H1 (cell line): ENCODE measurements at places on chromosomes 2 and 18.

GRCh38 chr2:33320573-33320972 lies 155.9 kb upstream of the RASGRP3 start:
- no peak for DNase-seq

DNA sequence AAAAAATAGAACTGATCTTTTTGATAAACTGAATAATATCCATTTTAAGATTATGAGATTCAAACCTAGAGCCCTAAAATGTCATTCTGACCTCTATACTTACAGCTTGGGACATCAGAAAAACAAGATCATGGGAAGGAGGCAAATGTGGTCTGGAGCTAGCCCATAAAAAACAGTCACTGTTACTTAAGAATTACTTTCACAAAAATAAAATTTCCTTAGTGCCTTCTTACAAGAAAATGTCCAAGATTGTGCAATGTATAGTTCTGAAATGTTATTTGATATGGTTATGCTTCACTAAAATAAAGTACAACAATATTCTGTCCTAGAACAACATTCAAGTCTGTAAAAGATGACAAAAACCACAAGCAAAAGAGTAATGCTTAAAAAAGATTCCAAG lies 247.6 kb downstream of the DYM start:
- no peak for DNase-seq

DNA sequence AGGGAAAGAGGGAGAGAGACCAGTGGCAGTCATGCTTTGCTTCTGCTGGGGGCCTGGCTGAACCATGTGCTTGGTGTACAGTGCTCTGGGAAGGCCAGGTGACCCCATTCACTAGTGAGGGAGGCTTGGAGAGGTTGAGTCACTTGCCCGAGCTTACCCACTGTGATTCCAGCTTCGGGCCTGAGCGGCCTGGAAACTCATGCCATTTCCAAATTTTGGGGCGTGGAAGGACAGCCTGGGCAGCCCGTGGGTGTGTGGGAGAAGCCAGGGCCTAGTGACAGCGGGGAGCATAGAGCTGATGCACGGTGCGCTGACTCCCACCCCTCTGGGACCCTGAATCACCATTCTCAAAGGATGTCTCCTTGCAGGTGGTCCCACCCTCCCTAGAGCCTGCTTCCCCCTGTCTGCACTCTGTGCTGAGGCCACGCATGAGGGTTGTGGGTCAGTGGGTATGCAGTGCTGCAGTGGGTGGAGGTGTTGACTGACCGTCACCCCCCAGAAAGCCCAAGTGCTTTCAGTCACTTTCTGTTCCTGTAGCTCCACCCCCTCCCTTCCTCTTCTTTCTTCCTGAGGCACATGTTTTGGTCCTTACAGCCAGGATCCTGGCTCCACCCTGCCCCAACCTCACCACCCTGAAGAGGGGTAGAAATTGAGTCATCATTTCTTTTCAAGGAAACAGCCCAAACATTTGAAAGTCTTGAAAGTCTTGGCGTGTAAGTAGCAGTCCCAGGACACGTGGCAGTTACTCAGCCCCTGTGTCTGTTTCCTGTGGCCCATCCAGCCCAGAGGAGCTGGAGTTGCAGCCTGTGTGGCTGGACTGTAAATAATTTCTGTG lies 69.3 kb upstream of the MCFD2 start:
- DNase-seq, result no peak

DNA sequence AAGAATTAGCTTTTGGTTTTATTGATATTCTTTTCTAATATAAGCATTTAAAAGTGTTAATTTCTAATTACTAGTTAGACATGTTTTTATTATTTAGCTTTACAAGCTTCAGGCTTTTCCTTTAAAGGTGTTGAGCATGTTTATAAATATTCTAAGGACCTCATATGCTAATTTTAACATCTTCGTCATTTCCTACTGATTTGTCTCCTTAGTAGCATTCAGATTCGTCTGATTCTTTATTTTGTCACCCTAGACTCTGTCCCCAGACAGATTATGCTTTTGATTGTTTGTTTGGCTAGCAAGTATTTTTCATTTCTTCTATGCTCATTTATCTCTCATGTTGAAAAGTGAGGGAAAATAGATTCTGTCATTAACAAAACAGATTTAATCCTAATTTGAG lies 51.7 kb downstream of the EIF5B start:
- DNase-seq, result no peak

GRCh38 chr2:179104736-179105135 lies 54.8 kb upstream of the CCDC141 start:
- no peak for DNase-seq

- no peak for DNase-seq
These were observed 262.0 kb downstream of the TNS1 start for GRCh38 chr2:217740756-217741155.

DNA sequence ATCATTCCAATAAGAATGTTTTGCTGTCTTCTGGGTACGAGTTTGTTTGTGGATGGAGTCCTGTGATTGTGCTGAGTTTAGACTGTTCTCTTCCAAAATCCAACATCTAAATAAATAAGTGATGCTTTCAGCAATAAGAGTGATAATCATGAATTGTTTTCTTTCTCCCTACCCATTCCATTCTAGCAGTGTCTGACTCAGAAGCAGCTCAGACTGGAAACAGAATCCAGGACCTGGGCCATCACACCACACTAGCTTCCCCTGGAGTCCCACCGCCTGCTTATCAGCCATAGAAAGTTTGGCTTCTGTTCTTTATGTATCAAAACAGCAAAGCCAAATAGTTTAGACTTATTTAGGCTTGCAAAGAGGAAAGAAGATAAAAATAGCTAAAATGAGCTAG lies 76.4 kb upstream of the CNGA3 start:
- no peak for DNase-seq

GRCh38 chr2:212892193-212892592 lies 259.2 kb downstream of the IKZF2 start:
- no peak for DNase-seq

GRCh38 chr2:48428449-48428848 lies 101.5 kb upstream of the STON1 start:
- DNase-seq, result no peak

DNA sequence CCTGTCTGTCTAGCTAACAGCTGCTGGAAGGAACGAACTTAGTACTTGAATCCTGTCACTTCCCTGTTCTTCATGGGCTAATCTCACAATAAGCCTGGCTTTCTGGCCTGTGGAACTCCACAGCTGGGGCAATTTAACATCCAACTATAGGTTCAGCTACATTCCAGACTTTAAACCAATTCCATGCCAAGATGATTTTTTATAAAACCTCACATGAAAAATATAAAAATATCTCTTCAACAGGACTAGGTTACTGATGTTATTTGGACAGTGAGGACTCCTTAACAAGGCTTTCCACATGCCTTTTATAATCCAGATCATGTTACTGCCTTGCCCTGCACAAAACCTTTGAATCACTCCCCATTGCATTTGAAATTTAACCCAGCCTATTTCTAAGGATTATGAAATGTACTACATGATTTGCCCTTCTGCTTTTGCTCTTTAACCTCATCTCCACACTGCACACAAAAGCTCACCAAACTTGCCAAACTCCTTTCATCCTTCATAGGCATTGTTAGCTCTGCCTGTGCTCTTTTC lies 863.2 kb upstream of the CHAC2 start:
- DNase-seq, result no peak

DNA sequence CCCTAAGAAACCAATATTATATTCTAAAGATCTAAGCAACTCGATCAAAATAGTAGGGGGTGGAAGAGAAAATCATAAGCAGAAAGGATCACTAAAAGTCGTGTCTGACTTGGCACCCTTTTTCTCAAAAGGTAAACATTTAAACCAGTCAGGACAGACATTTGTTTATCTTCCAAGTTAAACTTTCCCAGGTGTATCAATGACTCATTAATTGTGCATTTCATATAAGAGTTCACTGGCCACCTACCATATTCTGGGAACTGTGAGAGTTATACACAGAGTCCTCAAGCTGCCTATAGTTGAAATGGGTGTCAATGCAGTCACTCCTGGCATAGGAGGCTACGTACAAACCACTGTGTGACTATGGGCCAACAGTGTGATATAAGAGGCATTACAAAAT lies 4.8 kb upstream of the ACVR1 start:
- no peak for DNase-seq

DNA sequence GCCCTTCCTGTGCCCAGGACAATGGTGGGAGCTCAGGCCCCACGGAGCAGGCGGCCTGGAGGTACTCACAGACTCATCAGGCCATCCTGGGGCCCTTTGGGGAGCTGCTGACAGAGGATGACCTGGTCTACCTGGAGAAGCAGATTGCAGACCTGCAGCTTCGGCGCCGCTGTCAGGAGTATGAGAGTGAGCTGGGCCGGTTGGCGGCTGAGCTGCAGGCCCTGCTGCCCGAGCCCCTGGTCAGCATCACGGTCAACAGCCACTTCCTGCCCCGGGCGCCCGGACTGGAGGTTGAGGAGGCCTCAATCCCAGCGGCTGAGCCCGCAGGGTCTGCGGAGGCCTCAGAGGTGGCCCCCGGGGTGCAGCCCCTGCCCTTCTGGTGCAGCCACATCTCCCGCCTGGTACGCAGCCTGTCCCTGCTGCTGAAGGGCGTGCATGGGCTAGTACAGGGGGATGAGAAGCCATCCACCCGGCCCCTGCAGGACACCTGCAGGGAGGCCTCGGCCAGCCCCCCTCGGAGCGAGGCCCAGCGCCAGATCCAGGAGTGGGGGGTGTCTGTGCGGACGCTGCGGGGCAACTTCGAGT lies 8.3 kb upstream of the KLHL30 start:
- DNase-seq, result no peak
